ENCODE measurements at places on chromosomes 2 and 18. TPM values are rescaled to one million over a fixed set of nuclear protein-coding genes. Genes with fewer than 3 reads are reported as not detected.

Gene GDF7
- polyA plus RNA-seq: 0.10 TPM

Gene DOK6
- polyA plus RNA-seq: 0.13 TPM

Gene REG3G
- not detected for polyA plus RNA-seq

- no peak for DNase-seq
These were observed 55.7 kb downstream of the TCF7L1 start for GRCh38 chr2:85188852-85189251.

- no peak for DNase-seq
These were observed 95.9 kb upstream of the RMDN2 start for GRCh38 chr2:37829202-37829601.

GRCh38 chr18:23230686-23231085 is 95.4 kb downstream of the CABLES1 start:
- no peak for DNase-seq

- no peak for DNase-seq
These were observed 59.4 kb downstream of the STEAP3 start for GRCh38 chr2:119282996-119283511.

DNA sequence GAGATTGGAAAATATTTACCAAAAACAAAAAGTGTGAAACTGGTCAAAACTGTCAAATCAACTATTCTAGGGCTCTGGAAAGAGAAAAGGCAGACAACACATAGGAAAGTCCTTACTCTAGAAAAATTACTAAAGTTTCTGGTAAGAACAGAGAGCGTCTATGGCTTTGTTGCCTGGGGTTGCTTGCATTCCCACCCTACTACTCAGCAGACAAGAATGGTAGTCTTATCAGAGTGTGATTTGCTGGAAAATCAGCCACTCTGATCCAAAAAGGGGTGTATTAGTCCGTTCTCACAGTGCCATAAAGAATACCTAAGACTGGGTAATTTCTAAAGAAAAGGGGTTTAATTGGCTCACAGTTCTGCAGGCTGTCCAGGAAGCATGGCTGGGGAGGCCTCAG is 50.3 kb upstream of the CDH20 start:
- DNase-seq: no peak

DNA sequence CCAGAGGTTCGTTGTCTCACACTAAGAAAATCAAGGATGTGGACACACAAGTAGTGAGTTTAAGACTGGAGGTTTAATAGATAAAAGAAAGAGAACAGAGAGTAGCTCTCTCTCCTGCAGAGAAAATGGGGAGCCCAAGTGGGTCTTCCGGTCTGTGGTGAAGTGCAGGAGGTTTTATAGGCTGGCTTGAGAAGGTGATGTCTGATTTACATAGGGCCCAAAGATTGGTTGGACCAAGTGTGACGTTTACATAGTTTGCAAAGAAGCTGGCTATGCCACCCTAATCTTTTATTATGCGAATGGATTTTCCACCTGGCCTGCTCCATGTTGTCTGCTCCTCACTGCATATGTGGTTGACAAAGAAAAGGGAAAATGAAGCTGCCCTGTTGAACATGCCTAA is 430.4 kb upstream of the TRIB2 start:
- no peak for DNase-seq

- no peak for DNase-seq
These were observed 109.9 kb downstream of the TGFA start for GRCh38 chr2:70443726-70444125.

Gene SKOR2
- polyA plus RNA-seq: not detected

Gene CAPN14
- 0.07 TPM for polyA plus RNA-seq

Gene SULT1C4
- not detected for polyA plus RNA-seq

Gene ARMC9
- 1.0 TPM for polyA plus RNA-seq

- no peak for DNase-seq
These were observed 271.7 kb upstream of the DOK6 start for GRCh38 chr18:69128978-69129377.

DNA sequence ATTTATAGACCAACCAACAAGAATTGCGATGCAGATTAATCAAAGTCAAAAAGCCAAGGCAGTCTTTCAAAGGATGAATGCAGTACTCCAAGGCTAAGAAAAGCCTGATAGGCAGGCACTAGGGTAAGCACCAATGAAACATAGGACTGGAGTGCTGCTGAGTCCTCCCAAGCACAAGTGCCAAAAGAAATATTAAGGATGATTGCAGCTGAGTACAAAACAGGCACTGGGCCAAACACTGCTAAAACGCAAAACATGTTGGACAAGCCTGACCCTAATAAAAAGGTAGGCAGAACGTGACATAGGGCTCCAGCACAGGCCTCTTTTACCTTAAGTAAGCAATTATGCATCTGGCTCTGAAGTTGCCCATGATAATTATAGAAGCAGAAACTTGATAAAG is 160.1 kb upstream of the LRP1B start:
- no peak for DNase-seq

DNA sequence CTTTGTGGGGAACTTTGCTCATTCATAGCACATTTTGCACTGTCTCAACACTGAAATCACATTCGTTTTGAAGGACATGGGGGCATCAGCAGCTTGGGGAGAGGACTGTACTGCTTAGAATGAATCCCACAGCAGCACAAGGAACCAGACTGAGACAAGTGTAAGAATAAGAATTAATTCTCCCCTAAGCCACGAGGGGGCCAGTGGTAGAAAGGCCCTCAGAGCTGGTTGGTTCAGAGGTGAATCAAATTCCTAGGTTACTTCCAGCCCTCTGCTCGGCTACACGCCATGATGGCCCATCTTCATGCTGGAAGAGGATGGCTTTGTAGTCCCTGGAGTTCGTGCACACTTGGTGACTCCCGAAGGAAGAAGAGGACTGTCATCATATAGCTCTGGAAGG is 12.0 kb upstream of the MC5R start:
- no peak for DNase-seq

- DNase-seq: no peak
These were observed 353.9 kb downstream of the SS18 start for GRCh38 chr18:25736516-25736915.

Measured in CD8-positive, alpha-beta memory T cell (primary cell).